Mesangial cell (primary cell): ENCODE measurements at places on chromosomes 5 and 9. TPM values are rescaled to one million over a fixed set of nuclear protein-coding genes. Genes with fewer than 3 reads are reported as not detected.

Gene CCDC171
- 0.98 and 1.8 TPM in 2 replicates for total RNA-seq

Gene TMEM215
- not detected in 2 replicates for total RNA-seq

Gene ADAMTS16
- 8.6 and 11.7 TPM in 2 replicates for total RNA-seq

Gene STPG3
- not detected in 2 replicates for total RNA-seq

Gene SLC36A2
- not detected in 2 replicates for total RNA-seq

Gene ELOVL7
- total RNA-seq: 1.1 and 5.8 TPM in 2 replicates

Gene GPR21
- not detected in 2 replicates for total RNA-seq

Gene ZNF367
- 1.3 and 6.5 TPM in 2 replicates for total RNA-seq

Gene OR1N1
- not detected in 2 replicates for total RNA-seq

Gene ANKRD20A1
- total RNA-seq: 0.13 and 0.16 TPM in 2 replicates

Gene QRFP
- not detected in 2 replicates for total RNA-seq

Gene NOXA1
- 0.33 and 2.3 TPM in 2 replicates for total RNA-seq

Gene GTF3C4
- total RNA-seq: 11.0 and 11.7 TPM in 2 replicates

Gene IFNE
- total RNA-seq: 0.25 TPM in 1 of 2 replicates, not detected in the other

Gene BTNL8
- total RNA-seq: not detected in 2 replicates

Gene PCDHGA12
- 3.4 and 13.8 TPM in 2 replicates for total RNA-seq

Gene C5orf58
- total RNA-seq: not detected in 2 replicates

Gene OMD
- total RNA-seq: not detected in 2 replicates

Gene LCN15
- total RNA-seq: not detected in 2 replicates

Gene ZNF782
- total RNA-seq: 1.3 and 3.2 TPM in 2 replicates

Gene PCDHA9
- total RNA-seq: under 0.01 TPM in 1 of 2 replicates, not detected in the other

Gene ADGRD2
- total RNA-seq: not detected in 2 replicates

Gene IFNB1
- total RNA-seq: not detected in 2 replicates

Gene SLC31A1
- total RNA-seq: 12.1 and 13.2 TPM in 2 replicates

Gene SLC27A6
- under 0.01 and 0.63 TPM in 2 replicates for total RNA-seq

Gene GDNF
- under 0.01 TPM in 1 of 2 replicates, not detected in the other for total RNA-seq

Gene ARL14EPL
- not detected in 2 replicates for total RNA-seq

Gene FCHSD1
- total RNA-seq: 11.9 and 16.1 TPM in 2 replicates

Gene TNC
- 103 and 213 TPM in 2 replicates for total RNA-seq

Gene TMEM174
- total RNA-seq: 0.13 TPM in 1 of 2 replicates, not detected in the other

Gene FAM200C
- 1.5 and 2.1 TPM in 2 replicates for total RNA-seq

Gene MCIDAS
- total RNA-seq: not detected in 2 replicates

Gene SHC3
- total RNA-seq: 7.2 and 9.1 TPM in 2 replicates

Gene THG1L
- 11.6 and 17.6 TPM in 2 replicates for total RNA-seq

Gene EIF4E1B
- total RNA-seq: not detected in 2 replicates

Gene IFNA2
- total RNA-seq: not detected in 2 replicates

Gene CNTLN
- total RNA-seq: 3.5 and 4.2 TPM in 2 replicates

Gene SYK
- total RNA-seq: 6.5 and 7.5 TPM in 2 replicates

Gene PTGES
- total RNA-seq: 5.1 and 52.4 TPM in 2 replicates

Gene PSAT1
- 71.9 and 121 TPM in 2 replicates for total RNA-seq

Gene F2RL2
- total RNA-seq: 18.3 and 58.7 TPM in 2 replicates

Gene ENTPD2
- total RNA-seq: not detected in 2 replicates

Gene ACOT12
- total RNA-seq: not detected in 2 replicates

Gene IL13
- total RNA-seq: not detected in 2 replicates

Gene SLC1A3
- total RNA-seq: 0.33 and 1.5 TPM in 2 replicates

Gene TAL2
- 0.13 TPM in 1 of 2 replicates, not detected in the other for total RNA-seq

Gene OR1L4
- not detected in 2 replicates for total RNA-seq

Gene BHMT2
- 0.98 and 4.2 TPM in 2 replicates for total RNA-seq
